Stimulated activated CD4-positive, alpha-beta T cell treated with anti-CD3 and anti-CD28 coated beads, Interleukin-2, amount 100 ng/mL, for 24 hours (primary cell): ENCODE measurements at places on chromosomes 3 and 15.

- DNase-seq = no peak
These were observed 349.4 kb downstream of the CNTN6 start for GRCh38 chr3:1442271-1442670.

DNA sequence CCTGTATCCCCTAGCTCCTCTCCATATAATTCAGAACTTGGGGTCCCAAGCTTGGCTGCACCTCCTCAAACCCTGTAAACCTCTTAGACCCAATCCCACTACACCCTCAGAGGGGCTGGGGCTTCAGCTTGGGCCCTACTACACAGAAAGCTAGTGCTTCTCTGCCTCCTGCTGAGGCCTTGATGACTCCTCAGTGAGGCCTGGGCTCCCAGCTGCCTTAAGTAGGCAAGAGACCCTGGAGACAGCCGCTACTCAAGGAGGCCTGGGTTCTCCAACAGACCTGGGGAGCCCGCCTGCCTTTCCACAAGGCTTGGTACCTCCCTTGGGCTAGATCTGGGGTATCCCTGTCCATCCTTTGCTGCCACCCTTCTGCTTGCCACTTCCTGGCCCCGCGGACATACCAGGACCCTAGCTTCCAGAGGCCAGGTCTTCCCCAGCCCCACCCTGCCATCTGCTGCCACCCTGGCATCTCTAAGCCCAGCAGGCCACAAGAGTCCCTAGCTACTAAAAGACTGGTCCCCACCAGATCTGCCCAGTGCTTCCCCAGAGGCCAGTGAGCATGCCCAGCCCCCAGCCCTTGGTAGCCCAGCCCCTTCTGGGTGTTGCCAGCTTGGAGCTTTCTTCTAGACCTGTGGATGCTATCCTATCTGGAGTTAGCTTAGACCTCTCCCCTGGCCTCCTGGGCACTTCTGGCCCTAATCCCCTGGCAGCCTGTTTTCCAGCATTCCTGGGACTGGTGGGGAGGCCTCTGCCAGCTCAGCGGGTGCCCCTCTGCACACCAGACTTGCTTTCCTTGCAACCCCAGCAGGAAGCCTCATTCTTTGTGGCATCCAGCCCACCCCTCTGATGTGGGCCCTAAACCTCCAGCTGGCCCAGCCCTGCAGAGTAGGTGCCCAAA lies 13.7 kb downstream of the C15orf39 start:
- DNase-seq = peak; percentile 8

DNA sequence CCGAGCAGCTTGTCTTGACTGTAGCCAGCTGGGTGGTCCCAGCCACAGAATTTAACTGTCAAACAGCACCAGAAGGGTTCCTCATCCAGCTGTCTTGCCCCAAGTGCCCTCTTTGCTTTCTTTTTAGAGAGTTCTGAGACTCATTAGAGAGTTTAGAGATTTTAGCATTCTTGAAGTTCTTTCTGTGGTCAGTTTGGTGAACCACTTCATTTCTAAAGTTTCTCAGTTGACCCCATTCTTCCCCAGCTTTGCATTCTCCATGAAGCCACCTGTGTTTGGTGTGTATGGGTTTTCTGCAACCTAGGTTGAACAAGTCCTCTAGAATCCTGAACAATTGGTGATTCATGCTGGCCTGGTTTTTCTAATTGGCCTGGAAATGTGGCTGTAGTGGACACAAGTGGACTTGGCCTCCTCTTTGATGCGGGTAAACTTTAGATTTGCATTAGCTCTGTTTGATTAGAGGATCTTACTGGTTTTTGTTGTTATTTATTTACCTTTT lies 33.7 kb downstream of the FLNB start:
- no peak for DNase-seq

DNA sequence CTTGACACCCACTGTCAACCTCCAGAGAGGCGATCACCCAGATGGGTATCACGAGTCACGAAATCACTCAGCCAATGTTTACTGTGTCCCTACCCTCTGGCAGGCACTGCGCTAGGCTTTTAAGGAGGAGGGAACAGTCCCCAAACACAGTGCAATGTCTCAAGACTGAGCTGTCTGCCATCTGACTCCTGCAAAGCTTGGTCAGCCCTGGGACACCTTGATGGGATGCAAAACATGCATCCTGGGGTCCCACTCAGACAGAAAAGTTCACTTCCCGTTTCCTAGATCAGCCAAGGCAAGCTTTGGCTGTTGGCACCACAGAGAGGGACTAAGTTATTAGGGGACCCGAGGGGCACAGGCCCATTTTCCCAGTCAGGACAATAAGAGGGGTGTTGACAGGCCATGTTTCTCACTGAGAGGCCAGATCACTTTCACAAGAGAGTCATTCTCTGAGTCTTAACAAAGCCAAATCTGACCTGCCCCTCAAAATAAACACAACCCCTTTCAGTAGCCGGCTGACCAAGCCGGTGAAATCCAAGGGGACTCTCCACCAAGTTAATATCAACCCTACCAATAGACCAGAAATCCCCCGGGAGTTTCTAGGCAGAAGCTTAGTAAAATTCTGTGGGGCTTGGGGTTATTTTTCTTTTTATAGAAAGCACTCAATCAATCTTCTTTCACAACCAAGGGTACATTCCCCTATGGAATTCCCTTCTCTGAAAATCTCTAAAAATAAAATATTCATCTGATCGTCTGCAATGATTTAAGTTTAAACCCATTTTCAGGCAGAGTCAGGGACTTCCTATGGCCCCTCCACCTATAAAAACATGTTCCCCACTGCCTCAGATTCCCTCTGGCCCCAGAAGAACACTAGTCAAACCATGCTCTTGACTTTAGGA lies 3.5 kb downstream of the RFTN1 start:
- no peak for DNase-seq

DNA sequence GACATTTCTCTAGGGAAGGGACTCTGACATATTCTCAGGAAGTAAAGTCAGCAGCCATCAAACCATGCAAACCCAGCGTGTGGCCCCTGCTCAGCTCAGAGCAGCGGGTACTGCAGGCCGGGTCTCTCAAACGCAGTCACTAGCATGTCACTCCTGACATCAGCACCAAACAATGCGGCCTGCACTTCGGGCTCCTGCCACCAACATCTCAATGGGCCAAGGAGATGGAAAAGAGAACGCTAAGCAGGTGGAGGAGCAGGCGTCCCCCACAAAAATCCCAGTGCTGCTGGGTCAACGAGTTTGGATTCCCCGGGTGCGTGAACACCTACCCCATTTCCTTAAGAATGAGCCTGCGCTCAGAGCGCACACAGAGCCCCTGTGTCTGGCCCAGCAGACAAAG lies 9.9 kb upstream of the SPTBN5 start:
- no peak for DNase-seq

DNA sequence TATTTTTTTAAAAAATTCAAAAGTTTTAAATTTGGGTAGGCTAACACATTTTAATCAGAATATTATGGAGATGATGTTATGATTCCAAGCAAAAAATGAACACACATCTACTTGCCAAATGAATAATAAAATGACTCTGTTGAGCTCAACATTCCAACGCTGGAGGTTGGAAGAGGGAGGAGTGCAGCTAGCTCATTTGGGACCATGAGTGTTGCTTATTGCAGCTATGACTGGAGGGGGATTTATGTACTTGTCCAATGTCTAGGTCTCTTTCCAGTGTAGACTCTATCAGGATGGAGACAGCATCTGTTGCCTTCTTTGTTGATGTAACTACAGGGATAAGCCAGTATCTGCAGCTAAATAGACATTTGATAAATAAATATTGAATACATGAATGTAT lies 310.6 kb downstream of the CACNA2D3 start:
- DNase-seq = no peak

DNA sequence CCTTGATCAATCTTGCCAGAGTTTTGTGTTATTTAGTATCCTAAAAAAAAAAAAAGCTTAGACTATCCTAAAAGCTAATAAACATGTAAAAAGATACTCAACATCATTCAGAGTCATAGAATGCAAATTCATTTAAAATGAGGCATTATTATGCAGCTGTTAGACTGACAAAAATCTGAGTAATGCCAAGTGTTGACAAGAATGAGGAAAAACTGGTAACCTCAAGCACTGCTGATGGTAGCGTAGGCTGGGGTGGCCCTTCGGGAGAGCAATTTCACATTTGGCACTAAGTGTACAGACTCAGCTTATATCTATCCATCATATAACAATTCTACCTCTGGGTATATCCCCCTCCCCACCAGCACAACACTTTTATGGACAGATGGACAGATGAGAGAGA lies 280.4 kb downstream of the RAP2B start:
- DNase-seq = no peak

GRCh38 chr3:28989646-28990089 lies 291.2 kb upstream of the RBMS3 start:
- DNase-seq = no peak
